Mucosa of descending colon (tissue), 3 donors: ENCODE measurements at places on chromosomes 4 and X. TPM values are rescaled to one million over a fixed set of nuclear protein-coding genes. Genes with fewer than 3 reads are reported as not detected.

PAGE5 gene
- total RNA-seq = not detected

TCEAL5 gene
- not detected for total RNA-seq

RAB41 gene
- 0.29 TPM for total RNA-seq

MEPE gene
- total RNA-seq = not detected

SPATA4 gene
- total RNA-seq = 0.57 TPM

SRPX2 gene
- total RNA-seq = 17.6 TPM

CXCL1 gene
- 3.0 TPM for total RNA-seq

PARM1 gene
- 286 TPM for total RNA-seq

PHOX2B gene
- 0.55 TPM for total RNA-seq

UGT8 gene
- 66.8 TPM for total RNA-seq

TAF1 gene
- 35.4 TPM for total RNA-seq

GPAT3 gene
- 16.7 TPM for total RNA-seq

IQCM gene
- total RNA-seq = 3.0 TPM

RAI2 gene
- 20.7 TPM for total RNA-seq

NCAPG gene
- 9.7 TPM for total RNA-seq

DNA sequence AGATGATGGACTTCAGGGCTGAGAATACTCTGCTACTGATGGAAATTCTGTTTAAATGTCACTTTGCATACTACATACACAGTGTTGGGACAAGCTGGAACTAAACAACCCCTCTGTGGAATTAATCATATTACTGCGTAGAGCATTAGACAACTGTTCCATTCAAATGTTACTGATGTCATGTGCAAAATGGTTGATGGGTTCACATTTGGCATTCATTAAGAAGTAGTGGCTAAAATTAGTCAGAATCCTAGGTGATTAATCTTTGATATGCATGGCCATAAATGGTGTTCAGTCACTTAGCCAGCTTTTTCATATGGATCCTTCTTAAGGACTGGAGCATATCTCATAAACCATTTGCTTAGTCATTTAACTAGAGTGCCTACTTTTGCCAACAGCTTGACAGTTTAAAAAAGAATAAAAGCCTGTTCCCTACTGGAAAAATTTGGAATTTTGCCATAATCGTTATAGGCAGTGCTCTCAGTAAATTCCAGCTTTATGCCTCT lies 105.2 kb downstream of the RNF150 start:
- no peak for DNase-seq

DNA sequence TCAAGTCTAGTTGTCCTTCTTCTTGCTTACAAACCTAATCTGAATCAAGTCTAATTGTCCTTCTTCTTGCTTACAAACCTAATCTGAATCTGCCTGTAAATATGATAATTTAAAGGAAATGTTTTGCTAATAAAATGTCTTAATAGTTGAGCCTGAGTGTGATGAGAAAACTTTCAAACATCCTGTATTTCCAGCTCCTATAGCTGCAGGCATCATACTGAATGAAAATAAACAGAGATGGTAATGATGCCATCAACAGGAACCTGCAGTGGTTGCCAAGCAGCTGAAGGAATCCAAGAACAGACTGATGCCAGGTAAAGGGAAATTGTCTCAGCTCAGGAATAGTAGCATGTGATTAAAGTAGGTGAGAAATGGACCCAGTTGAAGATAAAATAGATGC lies 156.1 kb upstream of the IRS4 start:
- DNase-seq = no peak

DNA sequence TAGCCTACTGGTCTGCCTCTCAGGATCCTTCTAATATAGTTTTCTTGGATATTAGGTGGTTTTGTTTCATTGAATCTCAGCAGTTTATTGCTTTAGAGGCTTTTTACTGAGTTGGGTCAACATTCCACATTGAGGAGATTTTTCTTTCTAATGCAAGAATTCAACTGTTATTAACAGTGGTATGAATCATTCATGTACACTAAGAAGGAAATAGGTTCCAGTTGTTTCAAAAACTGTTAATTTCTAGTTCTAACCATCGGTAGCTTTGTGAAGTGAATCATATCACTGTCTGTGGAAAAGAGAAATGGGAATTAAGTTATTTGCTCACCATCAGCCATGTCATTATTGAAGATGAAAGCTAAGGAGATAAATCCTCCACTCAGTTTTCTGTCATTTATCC lies 331.5 kb downstream of the RPA4 start:
- no peak for DNase-seq

DNA sequence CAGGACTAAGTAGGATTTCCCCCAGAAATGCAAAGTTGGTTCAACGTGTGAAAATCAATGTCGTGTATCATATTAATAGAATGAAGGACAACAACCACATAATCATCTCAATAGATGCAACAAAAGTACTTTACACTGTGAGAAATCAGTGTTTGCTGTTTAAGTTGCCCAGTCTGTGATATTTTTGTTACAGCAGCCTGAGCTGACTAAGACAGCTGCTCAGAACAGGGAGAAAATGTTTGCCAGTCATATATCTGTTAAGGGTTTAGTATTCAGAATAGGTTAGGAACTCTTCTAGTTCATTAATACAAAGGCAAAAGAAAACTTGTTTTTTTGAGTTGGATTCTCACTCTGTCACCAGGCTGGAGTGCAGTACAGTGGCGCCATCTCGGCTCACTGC lies 12.5 kb downstream of the MAEA start:
- no peak for DNase-seq

GRCh38 chrX:132119821-132120515 lies 7.9 kb downstream of the FRMD7 start:
- DNase-seq = no peak

DNA sequence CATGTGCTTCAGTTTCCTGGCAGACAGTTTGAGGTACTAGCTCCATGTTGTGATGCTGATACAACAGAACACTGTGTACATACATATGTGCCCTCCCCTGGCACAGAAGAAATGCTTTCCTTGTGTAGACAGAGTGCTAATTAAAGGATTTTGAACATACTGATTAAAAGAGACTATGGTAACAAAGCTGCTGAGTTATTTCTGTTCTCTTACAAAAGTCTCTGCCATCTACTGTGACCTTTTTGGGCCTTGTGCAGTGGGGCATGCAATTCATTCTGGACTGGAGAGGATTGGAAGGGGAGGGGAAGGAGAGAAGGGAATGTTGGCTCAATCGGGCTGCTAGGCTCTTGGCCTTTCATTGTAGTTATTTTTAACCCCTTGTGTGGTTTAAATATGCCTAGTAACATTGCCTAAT lies 6.0 kb downstream of the PDLIM5 start:
- DNase-seq = no peak

DNA sequence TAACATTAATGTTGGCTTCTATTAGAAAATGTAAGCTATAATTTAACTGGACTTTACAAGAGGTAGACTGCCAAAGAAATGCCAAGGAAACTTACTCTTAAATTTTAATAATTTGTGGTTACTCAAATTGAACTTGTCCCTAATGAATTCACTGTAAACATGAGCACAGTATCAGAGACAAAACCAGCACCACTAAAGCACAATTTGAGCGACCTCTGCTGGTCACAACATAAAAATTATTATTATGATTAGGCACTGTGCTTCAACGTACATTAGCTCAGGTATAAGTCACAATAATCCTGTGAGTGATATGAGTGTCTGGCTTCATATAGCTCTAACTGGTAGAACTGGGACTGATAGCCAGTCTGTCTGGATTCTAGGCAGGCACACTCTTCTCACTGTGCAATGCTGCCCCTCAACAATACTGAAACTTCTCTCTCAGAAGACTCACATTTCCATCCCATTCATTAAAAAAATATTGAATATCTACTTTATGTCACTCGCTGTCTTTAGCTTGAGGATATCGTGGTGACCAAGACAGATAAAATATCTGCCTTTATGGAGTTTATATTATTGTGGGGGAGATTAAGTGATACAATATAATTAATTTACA lies 8.0 kb downstream of the NUDT6 start:
- no peak for DNase-seq

GRCh38 chrX:120316587-120317283 lies 5.5 kb upstream of the TMEM255A start:
- no peak for DNase-seq

DNA sequence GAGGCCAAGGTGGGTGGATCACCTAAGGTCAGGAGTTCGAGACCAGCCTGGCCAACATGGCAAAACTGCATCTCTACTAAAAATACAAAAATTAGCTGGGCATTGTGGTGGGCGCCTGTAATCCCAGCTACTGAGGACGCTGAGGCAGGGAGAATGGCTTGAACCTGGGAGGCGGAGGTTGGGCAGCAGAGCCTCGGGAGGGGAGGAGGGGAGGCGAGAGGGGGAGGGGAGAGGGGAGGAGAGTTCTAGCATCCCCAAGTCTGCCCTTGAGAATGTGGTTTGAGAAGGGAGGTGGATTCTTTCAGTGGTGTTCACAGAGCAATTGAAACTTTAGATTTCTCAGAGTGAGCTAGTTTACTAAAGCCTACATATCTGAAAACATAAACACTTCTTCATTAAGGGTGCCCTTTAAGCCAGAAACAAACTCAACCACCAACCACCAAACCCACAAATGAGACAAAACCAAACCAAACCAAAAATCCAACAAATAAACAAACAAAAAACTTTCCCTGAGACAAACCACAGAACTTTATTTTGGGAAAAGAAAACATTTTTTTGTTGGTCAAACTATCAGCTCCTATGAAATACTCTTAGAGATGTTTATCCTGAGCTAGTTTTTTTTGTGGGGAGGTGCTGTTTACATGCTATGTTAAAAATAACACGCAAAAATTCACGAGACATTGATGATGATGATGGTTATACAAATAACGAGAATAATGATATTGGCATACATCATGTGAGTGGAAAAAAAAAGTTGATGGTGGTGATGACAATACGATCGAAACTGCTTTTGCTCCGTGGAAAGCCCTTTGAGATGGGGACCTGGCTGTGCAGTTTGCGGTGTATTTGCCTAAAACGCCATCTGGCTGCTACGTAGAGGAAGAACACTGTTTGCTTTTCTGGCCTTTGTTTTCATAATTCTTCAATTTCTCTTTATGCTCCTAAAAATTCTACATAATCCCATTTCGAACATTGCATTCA lies 98.2 kb upstream of the PRKX start:
- DNase-seq = no peak

- no peak for DNase-seq
Measured at GRCh38 chrX:155983326-155983725, 14.2 kb upstream of the IL9R start.

DNA sequence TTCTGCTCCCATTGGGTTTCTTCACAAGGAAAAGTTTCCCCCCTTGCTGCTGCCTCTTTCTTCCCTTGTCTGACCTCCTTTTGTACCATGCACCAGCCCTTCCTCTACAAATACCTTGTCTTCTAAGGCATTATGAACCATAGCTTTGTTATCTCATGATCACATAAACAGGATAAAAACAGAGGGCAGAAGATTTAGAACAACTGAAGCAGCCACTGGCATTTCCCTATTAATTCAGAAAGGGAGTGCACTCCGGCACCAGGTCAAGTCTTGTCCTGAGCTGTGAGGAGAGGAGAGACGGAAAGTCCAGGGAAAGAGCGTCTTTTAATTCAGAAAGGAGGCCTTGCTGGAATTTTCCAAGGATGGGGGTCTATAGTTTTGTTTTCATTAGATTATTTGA lies 281.7 kb downstream of the RCHY1 start:
- no peak for DNase-seq

- DNase-seq = no peak
Measured at GRCh38 chrX:101206471-101206870, 13.1 kb upstream of the DRP2 start.

- no peak for DNase-seq
Measured at GRCh38 chr4:10442976-10443375, 14.2 kb downstream of the ZNF518B start.

DNA sequence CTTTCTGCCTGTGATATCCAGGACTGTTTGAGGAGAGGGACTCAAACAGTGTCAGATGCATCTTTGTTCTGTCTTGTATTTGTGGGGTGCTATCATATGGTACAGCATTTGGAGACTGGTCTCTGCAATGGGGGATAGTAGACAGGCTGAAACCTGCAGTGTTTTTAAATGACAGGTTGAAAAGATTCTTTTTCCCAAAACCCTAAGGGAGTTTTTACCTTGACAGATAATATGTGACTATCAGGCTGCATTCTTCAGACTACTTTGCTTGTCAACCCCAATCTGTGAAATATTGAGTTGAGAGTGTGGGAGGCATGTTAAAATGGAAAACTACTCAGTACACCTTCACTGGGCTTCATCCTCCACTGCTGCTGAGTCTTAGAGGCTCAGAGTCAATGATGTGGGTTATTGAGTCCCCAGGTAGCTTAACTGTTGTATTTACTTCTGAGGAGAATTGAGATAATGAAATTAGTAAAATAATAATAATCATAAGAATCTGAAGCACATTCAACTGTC lies 274.9 kb downstream of the GASK1B start:
- DNase-seq = no peak

GRCh38 chrX:11336201-11336600 lies 43.0 kb downstream of the AMELX start:
- DNase-seq = no peak

- no peak for DNase-seq
Measured at GRCh38 chrX:15391850-15392249, 7.6 kb upstream of the VEGFD start.

- DNase-seq = no peak
Measured at GRCh38 chr4:108159845-108160244, 8.9 kb downstream of the LEF1 start.

DNA sequence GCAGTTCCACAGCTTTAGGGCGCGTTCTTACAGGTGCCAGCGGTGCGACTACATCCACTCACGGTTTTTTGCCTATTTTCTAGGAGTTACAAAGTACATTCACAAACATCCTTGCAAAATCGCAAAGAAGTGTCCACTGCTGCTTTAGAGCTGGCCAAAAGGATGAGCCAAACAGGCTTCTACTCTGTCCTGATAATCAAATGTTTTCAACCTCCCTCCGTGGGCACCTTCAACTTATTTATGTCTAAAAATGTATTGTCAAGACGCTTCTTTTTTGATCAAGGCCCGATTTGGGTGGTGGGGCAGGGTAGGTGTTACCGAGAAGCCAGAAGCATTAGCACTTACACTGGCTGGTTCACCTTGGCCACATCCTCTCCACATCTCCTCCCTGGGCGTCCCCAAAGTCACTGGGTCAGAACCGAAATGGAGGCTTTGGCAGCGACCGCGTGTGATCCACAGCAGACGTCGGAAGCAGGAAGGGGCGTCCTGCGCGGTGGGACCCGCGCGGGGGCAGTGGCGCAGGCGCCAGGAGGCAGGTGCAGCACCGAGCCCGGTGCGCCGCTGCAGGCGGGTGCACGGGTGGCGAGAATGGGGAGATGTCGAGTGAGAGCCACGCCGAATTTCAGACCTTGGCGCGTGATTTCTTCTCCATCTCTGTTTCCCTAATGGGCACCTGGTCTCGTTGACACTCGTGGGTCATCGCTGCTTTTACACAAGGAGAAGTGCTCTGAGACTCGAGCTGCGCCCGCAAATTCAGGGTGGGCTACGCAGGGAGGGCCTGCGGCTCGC lies 16.9 kb downstream of the NKX3-2 start:
- DNase-seq = no peak
